Astrocyte (in vitro differentiated cells and primary cell): ENCODE measurements at places on chromosomes 12 and 14. TPM values are rescaled to one million over a fixed set of nuclear protein-coding genes. Genes with fewer than 3 reads are reported as not detected.

The POTEM gene
- not detected in 2 replicates for total RNA-seq

The SNW1 gene
- total RNA-seq, result 72.9 and 78.3 TPM in 2 replicates

The MYO1A gene
- 0.34 TPM in 1 of 2 replicates, not detected in the other for total RNA-seq

The ETFBKMT gene
- total RNA-seq, result 2.1 and 2.2 TPM in 2 replicates

The GPX2 gene
- not detected in 2 replicates for total RNA-seq

The EFS gene
- total RNA-seq, result 5.8 and 6.5 TPM in 2 replicates

The MYF5 gene
- not detected in 2 replicates for total RNA-seq

The FIGNL2 gene
- total RNA-seq, result 5.0 and 6.7 TPM in 2 replicates

DNA sequence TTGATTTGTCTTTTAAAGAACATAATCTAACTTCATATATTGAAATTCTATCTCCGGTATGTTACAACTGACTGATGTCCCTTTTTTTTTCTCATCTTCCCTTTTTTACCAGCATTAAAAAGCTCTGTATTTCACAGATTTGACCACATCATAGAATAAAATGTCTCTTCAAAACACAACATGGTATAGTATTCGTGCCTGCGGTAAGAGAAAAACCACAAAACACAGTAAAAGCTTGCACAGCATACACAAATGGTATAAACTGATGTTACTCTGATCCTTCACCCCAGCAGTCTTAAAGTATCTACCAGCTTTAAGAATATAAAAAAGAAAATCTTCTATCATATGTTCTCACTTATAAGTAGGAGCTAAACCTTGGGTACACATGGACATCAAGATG, 83.4 kb downstream of the HECTD1 start:
- H3K4me1 ChIP-seq, result no peaks in the 10 kb centered on the region
- H3K27me3 ChIP-seq, result no peaks in the 10 kb centered on the region
- no peak overlapping the region for H3K4me3 ChIP-seq
- no peak overlapping the region for H3K27ac ChIP-seq
- peaks cover 51% of the 10 kb centered on the region for H3K36me3 ChIP-seq

- no peaks in the 10 kb centered on the region for H3K27me3 ChIP-seq
- H3K4me3 ChIP-seq, result no peak overlapping the region
- no peaks in the 10 kb centered on the region for H3K4me1 ChIP-seq
- no peak for DNase-seq
- no peaks in the 10 kb centered on the region for H3K36me3 ChIP-seq
Measured at GRCh38 chr14:105212541-105213300, 31.6 kb upstream of the NUDT14 start.

DNA sequence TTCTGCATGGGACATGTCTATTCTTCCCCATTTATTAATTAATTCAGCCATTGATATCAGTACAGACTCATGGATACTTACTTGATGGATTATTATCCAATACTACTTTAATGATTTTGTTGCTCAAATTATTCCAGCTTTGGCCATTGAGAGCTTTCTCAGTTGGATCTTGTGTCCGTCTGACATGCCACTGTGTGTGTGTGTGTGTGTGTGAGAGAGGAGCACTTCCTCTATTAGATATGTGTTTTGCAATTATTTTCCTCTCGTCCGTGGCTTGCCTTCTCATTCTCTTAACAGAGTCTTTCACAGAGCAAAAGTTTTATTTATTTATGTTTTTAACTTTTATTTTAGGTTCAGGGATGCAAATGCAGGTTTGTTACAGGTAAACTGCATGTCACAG, 194.2 kb downstream of the ADGRD1 start:
- no peaks in the 10 kb centered on the region for H3K4me1 ChIP-seq
- no peak for DNase-seq
- no peaks in the 10 kb centered on the region for H3K36me3 ChIP-seq
- no peak overlapping the region for H3K4me3 ChIP-seq

- no peaks in the 10 kb centered on the region for H3K36me3 ChIP-seq
- no peak overlapping the region for H3K4me3 ChIP-seq
- H3K27ac ChIP-seq, result no peak overlapping the region
- H3K27me3 ChIP-seq, result no peaks in the 10 kb centered on the region
- no peaks in the 10 kb centered on the region for H3K4me1 ChIP-seq
Measured at GRCh38 chr12:34289431-34290380, 267.4 kb downstream of the ALG10 start.

GRCh38 chr14:105508601-105509000, 17.6 kb downstream of the TEDC1 start:
- no peak overlapping the region for H3K27ac ChIP-seq
- H3K4me1 ChIP-seq, result no peaks in the 10 kb centered on the region
- H3K27me3 ChIP-seq, result peaks cover 11% of the 10 kb centered on the region
- no peak overlapping the region for H3K4me3 ChIP-seq
- DNase-seq, result no peak
- H3K36me3 ChIP-seq, result no peaks in the 10 kb centered on the region

GRCh38 chr14:72618424-72618823, 275.5 kb downstream of the DPF3 start:
- peak overlapping the region; percentile 73 for H3K27ac ChIP-seq
- H3K36me3 ChIP-seq, result no peaks in the 10 kb centered on the region
- DNase-seq, result no peak
- H3K27me3 ChIP-seq, result no peaks in the 10 kb centered on the region
- peaks cover 42% of the 10 kb centered on the region for H3K4me1 ChIP-seq
- H3K4me3 ChIP-seq, result no peak overlapping the region

GRCh38 chr12:119512772-119513497, 80.6 kb upstream of the TMEM233 start:
- H3K27me3 ChIP-seq, result no peaks in the 10 kb centered on the region
- no peak overlapping the region for H3K4me3 ChIP-seq
- no peaks in the 10 kb centered on the region for H3K4me1 ChIP-seq
- DNase-seq, result peak; percentile 1
- H3K27ac ChIP-seq, result no peak overlapping the region

- H3K4me1 ChIP-seq, result peaks cover 4% of the 10 kb centered on the region
- H3K27ac ChIP-seq, result no peak overlapping the region
- no peak for DNase-seq
- H3K4me3 ChIP-seq, result no peak overlapping the region
- no peaks in the 10 kb centered on the region for H3K36me3 ChIP-seq
- H3K27me3 ChIP-seq, result peaks cover 6% of the 10 kb centered on the region
Measured at GRCh38 chr12:132460571-132460970, 29.4 kb upstream of the FBRSL1 start.

DNA sequence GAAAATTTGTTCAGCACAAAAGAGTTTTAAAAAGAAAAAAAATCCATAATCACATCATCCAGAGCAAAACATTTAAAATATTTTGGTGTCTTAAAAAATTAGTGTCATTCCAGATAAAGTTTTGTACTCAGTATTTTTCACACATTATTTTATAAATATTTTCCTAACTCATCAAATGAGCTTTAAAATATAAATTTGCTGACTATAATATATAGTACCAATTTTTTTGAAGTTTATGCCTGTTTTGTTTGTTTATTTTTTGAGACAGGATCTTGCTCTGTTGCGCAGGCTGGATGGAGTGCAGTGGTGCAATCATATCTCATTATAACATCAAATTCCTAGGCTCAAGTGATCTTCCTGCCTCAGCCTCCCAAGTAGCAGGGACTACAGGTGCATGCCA, 164.1 kb downstream of the SLC41A2 start:
- H3K4me1 ChIP-seq, result peaks cover 11% of the 10 kb centered on the region
- DNase-seq, result no peak
- H3K27ac ChIP-seq, result no peak overlapping the region
- H3K4me3 ChIP-seq, result no peak overlapping the region
- H3K36me3 ChIP-seq, result no peaks in the 10 kb centered on the region
- no peaks in the 10 kb centered on the region for H3K27me3 ChIP-seq

DNA sequence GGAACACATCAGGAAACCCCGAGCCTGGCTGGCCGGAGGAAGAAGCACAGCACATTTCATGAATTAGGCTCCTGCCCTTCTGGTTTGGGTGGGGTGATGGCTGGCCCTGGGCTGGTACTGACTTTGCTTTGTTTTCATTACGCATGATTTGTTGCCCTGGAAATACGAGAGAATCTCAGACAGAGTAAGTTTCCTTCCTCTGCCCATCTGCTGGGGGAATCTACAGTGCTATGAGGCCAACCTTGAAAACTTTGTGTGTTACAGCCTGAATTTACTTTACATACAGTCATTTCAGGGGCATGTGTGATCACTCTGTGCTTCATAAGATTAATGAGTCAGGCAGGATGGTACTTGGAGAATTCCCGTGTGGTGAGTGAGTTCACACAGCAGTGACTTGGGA, 20.5 kb upstream of the SLC5A8 start:
- DNase-seq, result peak; percentile 72
- H3K36me3 ChIP-seq, result no peaks in the 10 kb centered on the region
- no peak overlapping the region for H3K4me3 ChIP-seq
- H3K4me1 ChIP-seq, result peaks cover 5% of the 10 kb centered on the region
- peak overlapping the region; percentile 54 for H3K27ac ChIP-seq
- no peaks in the 10 kb centered on the region for H3K27me3 ChIP-seq

GRCh38 chr12:129762436-129762835, 141.4 kb downstream of the TMEM132D start:
- H3K27ac ChIP-seq, result no peak overlapping the region
- H3K4me1 ChIP-seq, result no peaks in the 10 kb centered on the region
- H3K27me3 ChIP-seq, result no peaks in the 10 kb centered on the region
- DNase-seq, result no peak
- H3K36me3 ChIP-seq, result no peaks in the 10 kb centered on the region
- H3K4me3 ChIP-seq, result no peak overlapping the region

- H3K27ac ChIP-seq, result no peak overlapping the region
- peaks cover 14% of the 10 kb centered on the region for H3K4me1 ChIP-seq
- DNase-seq, result no peak
Measured at GRCh38 chr12:104704224-104704779, 247.6 kb downstream of the CHST11 start.

- no peak overlapping the region for H3K27ac ChIP-seq
- H3K27me3 ChIP-seq, result no peaks in the 10 kb centered on the region
- H3K4me3 ChIP-seq, result no peak overlapping the region
- no peaks in the 10 kb centered on the region for H3K4me1 ChIP-seq
- no peaks in the 10 kb centered on the region for H3K36me3 ChIP-seq
Measured at GRCh38 chr12:105854071-105854470, 284.7 kb downstream of the NUAK1 start.

DNA sequence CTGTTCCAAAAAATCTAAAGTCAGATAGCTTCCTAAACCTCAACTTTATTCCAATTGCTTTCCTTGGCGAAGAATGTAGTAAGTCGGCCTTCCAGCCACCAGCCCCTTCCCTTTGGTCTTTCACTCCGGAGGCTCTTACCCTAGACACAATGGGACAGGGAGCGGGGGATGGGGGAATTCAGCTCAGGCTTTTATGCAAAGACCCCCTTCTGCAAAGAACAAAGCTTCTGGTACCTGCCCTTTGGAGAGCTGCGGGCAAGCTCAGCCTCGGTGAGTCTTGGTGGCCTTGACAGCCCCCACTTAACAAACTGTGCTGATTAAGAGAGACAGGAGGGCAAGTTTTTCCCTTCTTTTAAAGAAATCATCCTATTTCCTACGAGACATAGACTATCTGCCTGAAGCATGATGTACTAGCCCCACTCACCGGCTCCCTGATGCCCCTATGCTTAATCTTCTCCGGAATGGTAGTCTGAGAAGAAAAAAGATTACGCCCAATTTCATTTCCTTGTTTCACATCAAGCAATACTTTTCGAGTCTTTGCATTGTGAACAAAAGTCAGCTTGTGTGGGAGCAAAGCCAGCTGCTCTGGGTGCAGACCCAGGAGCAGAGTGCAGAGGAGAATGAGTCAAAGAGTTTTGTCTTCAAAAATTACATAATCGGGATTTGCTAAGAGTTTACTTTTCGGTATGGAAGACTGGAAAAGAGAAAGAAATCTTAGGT, 1.5 kb upstream of the NANOG start:
- H3K4me3 ChIP-seq, result no peak overlapping the region
- H3K36me3 ChIP-seq, result no peaks in the 10 kb centered on the region
- H3K4me1 ChIP-seq, result no peaks in the 10 kb centered on the region
- DNase-seq, result no peak
- no peak overlapping the region for H3K27ac ChIP-seq

DNA sequence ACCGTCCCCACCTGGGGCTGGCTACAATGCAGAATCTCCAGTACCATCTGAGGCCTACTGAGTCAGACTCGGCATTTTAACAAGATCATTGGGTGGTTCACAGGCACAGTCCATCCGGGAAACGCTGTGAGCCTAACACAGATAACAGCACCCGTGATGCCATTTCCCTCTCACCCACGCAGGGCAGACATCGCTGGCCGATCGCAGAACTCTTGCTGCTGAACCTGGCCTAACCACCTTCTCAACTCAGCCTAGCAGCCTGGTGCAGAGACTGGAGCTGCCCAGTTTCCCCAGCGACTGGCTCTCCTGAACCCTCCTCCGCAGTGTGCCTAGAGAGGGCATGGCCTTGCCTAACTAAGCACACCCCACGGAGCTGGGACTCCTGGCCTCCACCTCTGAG, 83.3 kb downstream of the NCOR2 start:
- H3K4me1 ChIP-seq, result peaks cover 14% of the 10 kb centered on the region
- no peak overlapping the region for H3K4me3 ChIP-seq
- H3K36me3 ChIP-seq, result peaks cover 2% of the 10 kb centered on the region
- H3K27ac ChIP-seq, result no peak overlapping the region

DNA sequence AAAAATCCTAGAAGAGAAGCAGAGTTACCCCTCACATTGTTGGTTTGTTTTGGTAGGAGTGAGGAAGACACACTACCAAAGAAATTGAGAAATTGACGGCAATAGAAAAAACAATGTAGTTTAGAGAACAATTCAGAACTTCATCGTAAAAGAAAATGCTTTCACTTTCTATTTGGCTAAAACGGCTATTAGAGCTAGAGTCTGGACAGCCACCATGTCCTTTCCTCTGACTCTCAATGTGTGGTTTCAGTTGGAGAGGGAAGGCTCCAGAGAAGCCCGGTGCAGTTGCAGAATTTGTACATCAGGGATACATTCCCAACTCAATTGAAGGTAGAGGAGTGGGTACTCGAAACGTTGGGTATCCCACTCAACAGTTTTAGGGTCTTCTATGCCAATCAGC, 535.3 kb downstream of the GALC start:
- no peaks in the 10 kb centered on the region for H3K36me3 ChIP-seq
- H3K27me3 ChIP-seq, result no peaks in the 10 kb centered on the region

DNA sequence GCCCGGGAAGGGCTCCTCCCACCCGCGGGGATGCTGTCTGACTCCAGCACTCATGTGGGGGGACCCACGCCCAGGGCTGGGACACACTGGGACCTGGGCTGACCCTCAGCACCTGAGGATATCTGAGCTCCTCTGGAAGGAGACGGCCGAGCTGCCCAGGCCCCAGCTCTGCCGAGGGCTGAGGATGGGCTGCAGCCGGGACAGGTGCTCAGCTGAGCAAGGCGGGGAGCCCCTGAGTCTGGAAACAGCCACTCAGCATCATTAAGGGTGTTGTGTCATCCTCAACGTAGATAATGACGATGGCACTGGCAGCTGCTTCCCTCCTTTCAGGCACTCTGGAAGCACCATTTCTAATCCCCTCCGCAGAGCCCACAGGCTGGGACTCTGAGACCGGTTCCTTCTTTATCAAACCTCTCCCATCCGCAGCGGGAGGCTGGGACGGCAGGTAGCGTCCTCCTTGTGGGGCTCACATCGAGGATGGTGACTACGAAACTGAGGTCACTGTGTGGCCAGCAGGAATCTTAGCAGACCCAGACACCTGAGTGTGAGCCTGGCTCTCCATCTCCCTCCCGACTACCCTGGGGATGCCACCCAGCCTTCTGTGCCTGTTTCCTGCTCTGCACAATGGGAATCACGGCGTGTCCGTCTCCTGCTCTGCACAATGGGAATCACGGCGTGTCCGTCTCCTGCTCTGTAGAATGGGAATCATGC, 26.7 kb upstream of the SFSWAP start:
- H3K4me1 ChIP-seq, result no peaks in the 10 kb centered on the region
- H3K27ac ChIP-seq, result no peak overlapping the region
- no peaks in the 10 kb centered on the region for H3K36me3 ChIP-seq
- no peak overlapping the region for H3K4me3 ChIP-seq
- DNase-seq, result no peak
